ENCODE measurements at places on chromosomes 2 and 18.

GRCh38 chr18:78144669-78145068 lies 834.9 kb upstream of the SALL3 start:
- no peak for DNase-seq

GRCh38 chr2:17614174-17614930 lies 73.9 kb downstream of the VSNL1 start:
- DNase-seq = no peak

- DNase-seq = no peak
Observed at GRCh38 chr2:37148325-37148724, 8.5 kb downstream of the EIF2AK2 start.

- DNase-seq = no peak
Observed at GRCh38 chr2:66550826-66551225, 115.9 kb downstream of the MEIS1 start.

DNA sequence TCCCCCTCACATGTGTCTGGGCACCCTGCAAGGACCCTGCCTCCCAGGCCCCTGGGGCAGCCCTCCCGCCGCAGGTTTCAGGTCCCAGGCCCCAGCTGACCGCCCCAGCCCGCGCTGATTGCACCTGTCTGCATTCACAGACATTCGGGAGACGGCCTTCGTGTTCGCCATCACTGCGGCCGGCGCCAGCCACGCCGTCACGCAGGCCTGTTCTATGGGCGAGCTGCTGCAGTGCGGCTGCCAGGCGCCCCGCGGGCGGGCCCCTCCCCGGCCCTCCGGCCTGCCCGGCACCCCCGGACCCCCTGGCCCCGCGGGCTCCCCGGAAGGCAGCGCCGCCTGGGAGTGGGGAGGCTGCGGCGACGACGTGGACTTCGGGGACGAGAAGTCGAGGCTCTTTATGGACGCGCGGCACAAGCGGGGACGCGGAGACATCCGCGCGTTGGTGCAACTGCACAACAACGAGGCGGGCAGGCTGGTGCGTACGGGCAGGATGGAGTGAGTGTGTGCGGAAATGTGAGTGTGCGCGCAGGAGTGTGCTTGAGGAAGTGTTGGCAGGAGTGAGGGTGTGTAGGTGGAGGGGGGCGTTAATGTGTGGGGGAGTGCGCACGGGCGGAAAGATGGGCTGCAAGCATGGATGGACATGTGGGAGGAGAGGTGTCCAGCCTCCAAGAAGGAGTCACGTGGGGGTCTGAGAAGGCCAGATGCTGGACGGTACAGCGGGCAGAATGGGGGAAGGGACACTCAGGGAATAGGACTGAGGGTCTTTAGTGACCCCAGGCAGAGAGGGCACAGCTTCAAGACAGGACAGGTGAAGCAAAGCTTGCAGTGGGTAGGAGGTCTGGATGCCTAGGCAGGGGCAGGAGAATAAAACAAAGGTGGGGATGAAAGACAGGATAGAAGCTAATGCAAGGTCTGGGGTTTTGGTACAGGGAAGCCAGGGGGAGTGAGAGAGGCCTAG lies 9.0 kb upstream of the WNT10A start:
- no peak for DNase-seq

GRCh38 chr2:36170805-36171204 lies 184.8 kb upstream of the CRIM1 start:
- DNase-seq = no peak

DNA sequence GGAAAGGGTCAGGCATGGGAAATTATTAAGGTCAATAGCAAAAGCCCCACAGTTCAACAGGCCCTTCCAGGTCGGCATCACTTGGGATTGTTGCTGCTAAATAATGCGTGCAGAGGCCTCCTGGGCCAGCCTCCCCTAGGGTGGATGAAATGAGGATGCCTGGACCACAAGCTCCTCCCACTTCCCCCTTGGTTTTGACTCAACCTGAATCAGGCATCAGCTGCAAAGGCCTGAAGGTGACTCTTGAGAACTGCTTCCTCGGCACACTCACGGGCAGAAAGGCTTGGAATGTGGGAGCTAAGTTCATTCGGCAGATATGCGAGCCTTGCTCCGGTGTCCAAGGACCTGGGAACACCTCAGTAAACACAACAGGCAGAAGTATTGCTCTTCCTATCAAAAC lies 69.3 kb downstream of the MBP start:
- peak; percentile 55 for DNase-seq

Measured in GM19239 (cell line).